ELF-1 (cell line): ENCODE measurements at places on chromosomes 1 and 21.

DNA sequence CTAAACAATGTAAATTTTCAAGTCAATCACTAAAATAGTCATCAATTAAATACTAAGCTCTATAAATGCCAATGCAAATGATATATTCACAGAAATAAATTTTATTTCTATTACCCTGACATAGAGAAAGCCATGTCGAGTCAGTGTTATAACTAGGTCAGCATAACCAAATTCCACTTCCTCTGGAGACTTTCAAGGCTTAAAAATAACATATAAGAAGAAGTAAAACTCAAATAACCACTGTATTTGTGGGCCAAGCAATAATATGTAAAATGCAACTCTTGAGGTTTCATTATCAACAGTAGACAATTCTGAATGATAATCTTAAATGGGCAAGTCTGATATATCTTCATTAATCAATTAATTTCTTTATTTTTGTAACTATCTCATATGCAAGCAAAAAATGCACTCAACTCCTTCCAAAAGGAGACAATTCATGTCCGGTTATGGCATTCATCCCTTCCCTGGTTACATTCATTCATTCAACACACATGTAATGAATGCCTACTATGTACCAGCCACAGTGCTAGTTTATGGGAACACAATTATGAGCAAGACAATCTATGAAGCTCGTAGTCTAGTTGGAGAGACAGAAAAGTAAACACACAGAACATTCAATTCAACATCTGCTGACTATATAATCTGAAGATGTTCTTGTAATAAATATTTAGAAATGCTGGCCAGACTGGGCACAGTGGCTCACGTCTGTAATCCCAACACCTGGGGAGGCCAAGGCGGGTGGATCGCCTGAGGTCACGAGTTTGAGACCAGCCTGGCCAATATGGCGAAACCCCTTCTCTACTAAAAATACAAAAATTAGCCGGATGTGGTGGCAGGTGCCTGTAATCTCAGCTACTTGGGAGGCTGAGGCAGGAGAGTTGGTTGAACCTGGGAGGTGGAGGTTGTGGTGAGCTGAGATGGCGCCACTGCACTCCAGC, 37.1 kb upstream of the CAP1 start:
- no peak for DNase-seq

DNA sequence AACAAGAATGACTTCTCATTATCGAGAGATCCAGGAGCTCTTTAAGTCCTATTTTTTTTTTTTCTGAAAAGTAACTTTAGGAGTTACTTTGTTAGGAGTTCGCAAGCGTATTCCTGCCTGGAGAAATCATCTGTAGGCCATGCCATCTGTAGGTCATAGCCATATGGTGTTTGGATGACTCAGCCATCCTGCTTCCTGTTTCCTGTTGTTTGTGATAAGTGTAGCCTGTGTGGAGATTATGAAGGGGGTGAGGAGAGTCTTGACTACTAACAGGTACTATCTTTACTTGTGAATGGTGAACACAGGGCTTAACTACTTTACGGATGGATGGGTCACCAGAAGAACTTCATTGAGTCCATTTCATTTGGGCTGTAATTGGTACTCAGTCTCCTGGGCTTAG, 327.2 kb downstream of the PTPRU start:
- no peak for DNase-seq

DNA sequence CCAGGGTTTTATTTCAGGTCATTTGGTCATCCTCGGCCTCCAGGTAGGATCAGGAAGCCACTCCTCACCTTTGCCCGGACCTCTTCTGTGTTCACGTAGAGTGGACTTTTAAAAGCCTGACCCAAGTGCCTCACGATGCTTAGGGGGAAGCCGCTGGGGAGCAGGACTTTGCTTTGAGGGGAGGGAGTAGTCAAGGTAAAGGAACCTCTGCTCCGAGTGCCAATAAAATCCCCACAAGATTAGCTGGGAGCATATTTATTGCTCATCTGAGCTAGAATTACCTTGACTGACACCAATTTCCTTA, 603 bp upstream of the DHRS3 start:
- no peak for DNase-seq

- DNase-seq: no peak
These were observed 175.4 kb downstream of the IGSF21 start for GRCh38 chr1:18282851-18283600.

- DNase-seq: no peak
These were observed 26.3 kb downstream of the JAK1 start for GRCh38 chr1:64940025-64940424.

DNA sequence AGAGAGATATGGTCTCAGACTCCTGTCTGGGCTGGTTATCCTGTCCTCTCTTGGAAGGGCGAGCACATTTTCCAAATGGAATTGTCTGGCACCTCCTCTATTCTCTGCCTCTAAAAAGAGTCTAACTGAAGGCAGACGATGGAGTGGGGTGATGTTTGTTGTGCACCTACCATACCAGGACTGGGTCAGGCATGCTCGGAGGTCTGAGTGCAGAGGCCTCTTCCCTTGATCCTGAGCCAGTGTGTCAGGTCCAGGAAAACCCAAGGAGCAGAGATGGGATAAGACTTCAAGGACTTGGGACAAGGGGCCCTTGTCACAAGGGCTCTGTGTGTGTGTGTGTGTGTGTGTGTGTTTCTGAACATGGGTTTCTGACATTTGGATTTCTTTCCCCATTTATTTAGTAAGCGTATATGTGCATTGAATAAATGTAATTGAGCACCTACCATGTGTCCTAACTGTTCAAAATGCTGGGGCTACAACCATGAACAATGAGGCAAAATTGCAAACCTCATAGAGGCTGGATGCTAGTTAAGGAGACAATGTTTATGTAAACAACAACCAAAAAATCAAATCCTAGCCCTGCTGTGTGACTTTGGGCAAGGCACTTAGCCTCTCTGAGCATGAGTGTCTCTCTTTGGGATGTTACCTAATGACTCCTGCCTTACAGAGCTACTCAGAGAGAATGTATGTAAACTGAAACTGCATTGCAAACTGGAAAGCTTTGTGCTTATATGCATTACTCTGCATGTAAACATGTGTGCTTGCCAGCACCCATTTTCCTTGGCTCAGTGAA, 276.3 kb downstream of the FOXD2 start:
- DNase-seq: no peak

- no peak for DNase-seq
These were observed 28.1 kb upstream of the COL6A2 start for GRCh38 chr21:46069719-46070279.

GRCh38 chr1:95927061-95927460, 693.1 kb downstream of the RWDD3 start:
- no peak for DNase-seq
